Activated CD4-positive, alpha-beta T cell treated with anti-CD3 and anti-CD28 coated beads, Interleukin-2, amount 50 U/mL, for 48 hours (primary cell): ENCODE measurements at places on chromosomes 12 and 14.

- DNase-seq, result no peak
Observed at GRCh38 chr14:81991998-81992397, 458.3 kb upstream of the SEL1L start.

- no peak for DNase-seq
Observed at GRCh38 chr12:537772-538171, 78.0 kb downstream of the B4GALNT3 start.

- no peak for DNase-seq
Observed at GRCh38 chr14:33332497-33332896, 393.8 kb downstream of the NPAS3 start.

DNA sequence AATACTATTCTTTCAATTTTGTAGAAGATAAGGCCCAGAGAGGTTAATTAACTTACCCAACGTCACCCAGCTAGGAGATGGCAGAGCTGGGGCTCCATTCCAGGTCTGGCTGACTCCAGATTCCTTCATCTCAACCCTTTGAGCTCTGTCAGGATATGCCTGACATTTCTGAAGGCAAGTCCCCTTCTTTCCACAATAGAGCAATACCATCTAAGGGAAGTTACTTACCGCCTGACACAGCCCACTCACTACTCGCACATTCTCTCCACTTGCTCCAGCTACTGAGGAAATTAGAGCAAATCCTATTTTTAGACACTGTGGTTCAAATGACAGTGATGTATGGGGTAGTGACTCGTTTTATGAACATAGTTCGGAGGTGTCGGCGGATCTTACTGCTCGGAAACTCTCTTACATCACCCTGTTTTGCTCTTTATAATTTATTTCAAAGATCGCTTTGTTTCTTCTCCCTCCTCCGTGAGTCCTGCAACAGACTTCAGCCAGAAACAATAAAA lies 2.0 kb upstream of the WSCD2 start:
- no peak for DNase-seq

- DNase-seq, result no peak
Observed at GRCh38 chr12:78914859-78915331, 50.3 kb downstream of the SYT1 start.

DNA sequence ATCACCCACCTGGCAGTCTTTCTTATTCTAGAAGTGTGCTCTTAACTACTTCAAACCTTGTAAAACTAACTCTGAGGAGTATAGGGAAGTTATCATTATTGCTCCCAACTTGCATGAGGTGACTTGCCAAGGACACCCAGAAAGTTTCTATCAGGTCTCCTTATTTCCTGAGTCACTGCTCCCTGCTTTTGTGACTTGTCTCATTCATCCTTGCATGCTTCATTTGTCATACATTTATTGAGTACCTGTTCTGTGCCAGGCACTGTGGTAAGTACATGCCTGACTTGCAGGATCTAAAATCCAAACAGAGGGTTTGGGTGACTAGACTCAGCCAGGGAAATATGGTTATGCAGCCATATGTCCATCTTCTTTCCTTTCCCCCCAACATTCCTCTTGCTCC lies 25.5 kb downstream of the CFAP251 start:
- no peak for DNase-seq

GRCh38 chr14:24270537-24271133 lies 762 bp downstream of the RABGGTA start:
- DNase-seq, result no peak

DNA sequence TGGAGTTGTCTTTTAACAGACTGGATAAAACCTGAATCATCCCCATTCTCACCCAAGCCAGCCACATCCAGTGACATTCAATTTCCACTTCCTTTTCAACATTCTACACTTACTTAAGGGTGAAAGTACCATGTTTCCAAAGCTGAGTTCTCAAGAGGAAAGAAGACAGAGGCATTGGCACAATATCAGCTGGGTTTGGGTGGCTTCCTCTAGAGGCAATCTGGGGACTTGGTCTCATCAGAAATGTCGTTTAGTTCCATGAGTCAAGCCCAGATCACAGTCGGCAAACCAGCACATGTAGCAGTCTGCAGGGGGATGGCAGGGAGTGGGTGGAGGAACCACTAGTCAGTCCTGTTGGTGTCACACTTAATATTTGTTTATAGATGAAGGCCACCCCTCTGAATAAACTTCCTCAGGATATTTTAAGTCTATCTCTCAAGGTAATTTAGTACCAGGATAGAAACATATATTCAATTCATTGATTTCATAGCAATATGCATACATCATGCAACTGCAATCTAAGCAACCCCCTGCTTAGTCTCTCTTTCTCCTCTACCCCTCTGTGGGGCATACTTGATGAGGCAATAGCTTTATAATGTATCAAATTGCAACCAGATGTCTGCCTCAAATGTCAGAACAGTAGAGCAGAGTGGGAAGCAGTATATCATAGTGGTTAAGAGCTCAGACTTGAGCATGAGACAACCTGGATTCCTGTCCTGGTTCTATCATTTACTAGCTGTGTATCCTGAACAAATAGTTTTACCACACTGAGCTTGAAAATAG lies 3.0 kb downstream of the SRRM4 start:
- DNase-seq, result no peak

- no peak for DNase-seq
Observed at GRCh38 chr14:104108570-104109541, 23.4 kb downstream of the ASPG start.

GRCh38 chr14:50516091-50516490 lies 16.3 kb downstream of the MAP4K5 start:
- DNase-seq, result no peak

- DNase-seq, result peak; percentile 73
Observed at GRCh38 chr14:104137297-104138097, 890 bp upstream of the KIF26A start.

GRCh38 chr12:130299574-130299973 lies 38.1 kb upstream of the PIWIL1 start:
- DNase-seq, result no peak

DNA sequence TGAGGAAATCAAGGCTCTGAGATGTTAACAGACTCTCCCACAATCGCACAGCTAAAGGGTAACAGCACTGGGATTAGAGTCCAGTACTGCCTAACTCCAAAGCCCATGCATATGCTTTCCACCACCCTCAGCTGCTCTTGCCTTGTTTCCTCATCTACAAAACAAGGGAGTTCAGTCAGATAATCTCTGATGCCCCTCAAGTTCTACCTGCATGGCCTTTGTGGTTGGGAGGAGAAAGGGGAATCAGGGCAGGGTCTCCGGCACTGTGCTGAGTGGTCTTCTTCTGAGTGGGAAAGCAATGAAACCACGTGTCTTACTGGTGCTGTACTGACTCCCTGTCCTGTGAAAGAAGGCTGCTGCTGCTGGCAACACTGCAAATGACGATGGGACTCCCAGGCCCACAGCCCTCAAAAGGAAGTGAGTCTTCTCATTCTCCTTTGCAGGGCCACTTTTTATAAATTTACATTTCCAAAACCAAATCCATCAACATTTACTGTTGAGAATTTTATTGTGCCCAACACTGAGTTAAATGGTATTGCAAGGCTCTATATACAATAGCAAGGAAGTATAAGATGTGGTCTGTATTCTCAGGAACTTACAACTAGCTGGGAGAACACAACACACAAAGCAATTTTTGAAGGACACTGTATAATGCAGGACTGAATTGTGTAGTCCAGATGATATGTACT lies 19.7 kb upstream of the DUSP16 start:
- DNase-seq, result peak; percentile 26

- DNase-seq, result no peak
Observed at GRCh38 chr12:109720152-109720856, 6.7 kb downstream of the FAM222A start.

GRCh38 chr14:26959972-26960660 lies 362.3 kb upstream of the NOVA1 start:
- no peak for DNase-seq

- peak; percentile 42 for DNase-seq
Observed at GRCh38 chr14:64971943-64972791, at the start of gene RAB15. Gene RAB15, minus strand, starts transcription at chr14:64972336. Its CDS starts 260 bp downstream, at chr14:64972076.

- no peak for DNase-seq
Observed at GRCh38 chr12:127607146-127607725, 659.7 kb upstream of the TMEM132C start.

DNA sequence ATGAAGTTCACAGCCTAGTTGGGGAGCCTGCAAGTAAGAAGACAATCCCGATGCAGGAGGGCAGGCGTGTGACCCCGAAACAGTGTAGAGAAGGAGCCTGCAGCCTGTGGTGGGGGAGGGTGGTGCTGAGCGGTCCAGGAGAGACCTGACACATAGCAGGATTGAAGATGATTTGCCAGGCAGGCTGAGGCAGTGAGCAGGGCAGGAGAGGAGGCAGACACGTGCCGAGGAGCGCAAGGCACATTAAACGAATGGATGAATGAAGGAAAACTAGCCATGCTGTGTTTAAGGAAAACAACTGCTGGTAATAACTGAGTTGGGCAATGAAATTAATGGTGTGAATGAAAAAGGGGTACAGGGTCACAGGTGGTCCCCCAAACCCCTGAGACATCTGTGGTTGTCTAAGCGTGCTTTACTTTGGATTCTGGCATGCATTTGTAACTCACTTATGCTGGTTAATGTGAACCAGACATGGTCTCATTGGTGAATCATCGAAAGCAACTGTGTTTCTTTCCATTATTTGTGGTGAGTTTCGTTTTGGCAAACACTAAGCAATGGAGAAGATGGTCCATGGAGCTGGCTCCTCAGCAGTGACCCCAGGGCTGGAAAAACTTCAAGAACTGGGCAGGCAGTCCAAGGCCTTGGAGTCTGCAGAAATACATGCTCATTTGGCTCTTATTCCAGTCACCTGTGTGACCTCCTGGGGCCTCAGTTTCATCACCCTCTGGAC lies 96.9 kb upstream of the EVL start:
- no peak for DNase-seq

DNA sequence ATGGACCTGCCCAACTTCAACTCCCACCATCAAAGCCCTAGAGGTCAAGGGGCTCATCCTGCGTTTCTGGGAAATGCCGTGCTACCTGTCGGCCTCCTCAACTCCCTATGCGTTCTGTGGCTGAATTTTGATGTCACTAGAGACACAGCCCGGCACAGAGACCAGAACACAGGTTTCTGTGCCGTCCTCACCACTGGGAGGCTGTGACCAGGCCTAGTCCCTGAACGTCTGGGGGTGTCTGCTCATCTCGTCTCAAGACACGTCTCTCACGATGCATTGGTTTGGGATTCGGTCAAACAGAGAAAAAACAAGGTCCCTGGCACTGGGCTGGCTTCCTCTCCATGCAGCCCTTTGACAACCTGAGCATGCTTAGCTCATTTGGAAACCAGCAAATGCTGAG lies 33.5 kb downstream of the SLC15A4 start:
- DNase-seq, result no peak

DNA sequence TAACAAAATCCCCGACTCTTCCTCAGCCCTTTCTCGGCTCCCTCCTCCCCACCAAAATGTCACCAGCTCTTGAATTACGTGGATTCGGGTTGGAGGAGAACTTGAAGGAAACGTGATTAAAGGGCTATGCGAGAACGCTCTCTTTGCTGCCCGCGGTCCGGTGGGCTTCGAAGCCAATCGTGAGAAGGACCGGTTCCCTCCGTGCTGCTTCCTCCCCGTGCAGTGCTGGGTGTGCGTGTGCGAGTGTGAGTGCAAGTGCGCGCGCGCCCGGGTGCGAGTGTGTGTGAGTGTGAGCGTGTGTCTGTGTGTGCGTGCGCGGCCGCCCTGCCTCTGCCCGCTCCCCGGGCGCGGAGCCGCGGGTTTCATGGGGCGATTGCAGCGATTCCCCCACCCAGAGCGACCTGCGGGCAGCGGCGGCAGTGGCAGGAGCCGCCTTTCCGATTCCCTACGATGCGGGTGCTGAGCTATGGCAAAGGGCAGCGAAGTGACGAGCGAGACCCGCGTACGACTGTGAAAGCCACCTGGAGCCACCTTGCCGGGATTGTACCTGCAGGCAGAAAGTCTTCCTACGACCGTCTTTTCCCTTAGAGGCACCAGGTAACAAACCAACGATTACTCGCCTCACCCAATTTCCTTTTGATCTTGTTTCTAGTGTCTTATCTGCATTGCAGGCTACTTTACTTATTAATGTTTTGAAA lies 1.4 kb downstream of the LRFN5 start:
- no peak for DNase-seq

- DNase-seq, result no peak
Observed at GRCh38 chr14:72709916-72710611, 183.8 kb downstream of the DPF3 start.

GRCh38 chr12:105912882-105913678 lies 225.7 kb downstream of the NUAK1 start:
- no peak for DNase-seq
